ENCODE measurements at places on chromosomes 2 and 18.
A peak's percentile ranks its signal among the peaks of the same experiment; 100 is the strongest.

- no peak for DNase-seq
Measured at GRCh38 chr18:21277578-21277977, 35.5 kb downstream of the GREB1L start.

DNA sequence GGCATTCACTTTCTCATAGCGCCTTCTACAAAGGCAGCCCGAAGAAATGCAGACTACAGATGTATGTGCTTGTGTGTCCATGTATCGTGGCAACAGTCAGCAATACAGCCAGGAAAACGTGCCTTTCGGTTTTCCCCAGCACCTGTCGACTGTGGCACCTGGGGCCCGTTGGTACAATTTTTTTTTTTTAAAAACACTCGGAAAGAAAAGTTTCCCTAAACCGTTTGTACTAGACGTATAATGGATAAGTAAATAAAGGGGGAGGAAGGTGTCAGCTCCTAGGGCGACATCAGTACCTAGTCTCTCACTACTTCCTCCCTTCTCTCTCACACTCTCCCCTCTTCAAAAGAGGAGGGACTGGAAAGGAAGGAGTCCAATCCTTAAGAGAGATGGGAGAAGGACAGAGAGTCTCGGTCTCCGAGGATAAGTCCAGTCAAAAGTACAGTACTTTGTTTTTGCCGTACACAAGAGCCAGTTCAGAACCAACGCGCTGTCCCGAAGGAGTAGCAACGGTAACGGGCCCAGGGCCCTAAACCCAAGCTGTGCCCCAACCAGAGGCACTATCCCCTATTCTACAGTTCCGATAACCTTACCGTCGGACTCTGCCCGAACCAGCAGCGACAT lies 759 bp downstream of the PPP4R3B start:
- peak; percentile 51 for DNase-seq

DNA sequence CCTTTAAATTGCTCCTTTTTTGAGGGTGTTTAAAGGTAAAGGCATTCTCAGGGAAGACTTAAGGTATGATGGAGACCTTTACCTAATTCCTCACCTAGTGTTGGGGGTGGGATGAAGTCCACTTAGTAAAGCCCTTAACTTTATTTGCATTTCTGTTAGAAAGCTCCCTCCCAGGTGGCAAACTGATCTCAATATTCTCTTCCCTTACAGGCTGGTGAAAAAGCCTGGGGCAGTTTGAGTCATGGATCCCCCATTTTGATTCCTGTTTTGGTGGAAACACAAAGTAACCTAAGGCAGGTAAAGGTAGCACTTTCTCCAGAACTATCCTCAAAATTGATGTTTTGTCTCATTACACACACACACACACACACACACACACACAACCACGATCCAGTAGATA lies 33.8 kb upstream of the HNRNPA3 start:
- DNase-seq = no peak

DNA sequence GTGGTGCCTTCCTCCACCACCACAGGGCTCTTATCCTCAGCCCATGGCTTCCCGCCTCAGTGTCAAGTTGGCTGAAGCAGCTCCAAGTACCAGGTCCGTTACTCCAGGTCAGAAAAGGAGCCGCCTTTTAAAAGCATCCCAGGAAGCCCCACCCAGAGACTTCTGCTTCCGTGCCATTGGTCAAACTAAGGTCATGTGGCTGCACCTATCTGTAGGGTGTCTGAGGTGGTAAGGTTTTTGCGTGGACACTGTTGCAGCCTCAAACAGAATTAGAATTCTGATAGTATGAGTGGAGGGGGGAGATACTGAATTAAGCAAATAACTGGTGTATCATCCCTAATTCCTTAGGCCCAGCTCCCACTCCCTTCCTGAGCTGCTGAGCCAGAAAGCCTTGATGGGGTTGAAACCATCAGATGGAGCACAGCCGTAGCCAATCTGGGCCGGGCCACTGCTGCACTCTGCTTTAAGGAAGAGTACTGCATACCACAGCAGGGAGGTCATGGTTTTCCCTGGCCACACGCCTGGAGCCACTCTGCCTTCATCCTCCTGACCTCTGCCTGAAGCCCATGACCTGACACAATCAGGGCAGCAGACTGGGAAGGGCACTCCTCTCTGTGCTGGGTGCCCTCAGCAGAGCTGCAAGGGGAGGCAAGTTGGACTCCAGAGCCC lies 8.4 kb downstream of the TMEM247 start:
- no peak for DNase-seq

DNA sequence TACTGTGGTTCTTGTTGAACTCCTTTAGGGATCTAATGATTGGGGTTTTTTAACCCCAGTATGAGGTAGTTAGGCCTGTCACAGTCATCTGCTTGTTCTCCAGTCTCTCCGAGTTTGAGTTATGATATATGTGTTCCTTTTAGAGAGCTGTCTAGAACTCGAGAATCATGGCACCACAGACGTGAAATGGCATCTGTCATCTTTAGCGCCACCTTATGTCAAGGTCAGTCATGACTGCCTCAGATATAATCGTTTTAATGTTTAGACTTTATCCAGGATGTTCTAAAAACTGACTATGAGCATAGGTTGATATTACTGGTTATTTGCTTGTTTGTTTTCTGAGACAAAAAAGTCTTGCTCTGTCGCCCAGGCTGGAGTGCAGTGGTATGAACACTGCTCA lies 112.2 kb downstream of the CEP192 start:
- no peak for DNase-seq

DNA sequence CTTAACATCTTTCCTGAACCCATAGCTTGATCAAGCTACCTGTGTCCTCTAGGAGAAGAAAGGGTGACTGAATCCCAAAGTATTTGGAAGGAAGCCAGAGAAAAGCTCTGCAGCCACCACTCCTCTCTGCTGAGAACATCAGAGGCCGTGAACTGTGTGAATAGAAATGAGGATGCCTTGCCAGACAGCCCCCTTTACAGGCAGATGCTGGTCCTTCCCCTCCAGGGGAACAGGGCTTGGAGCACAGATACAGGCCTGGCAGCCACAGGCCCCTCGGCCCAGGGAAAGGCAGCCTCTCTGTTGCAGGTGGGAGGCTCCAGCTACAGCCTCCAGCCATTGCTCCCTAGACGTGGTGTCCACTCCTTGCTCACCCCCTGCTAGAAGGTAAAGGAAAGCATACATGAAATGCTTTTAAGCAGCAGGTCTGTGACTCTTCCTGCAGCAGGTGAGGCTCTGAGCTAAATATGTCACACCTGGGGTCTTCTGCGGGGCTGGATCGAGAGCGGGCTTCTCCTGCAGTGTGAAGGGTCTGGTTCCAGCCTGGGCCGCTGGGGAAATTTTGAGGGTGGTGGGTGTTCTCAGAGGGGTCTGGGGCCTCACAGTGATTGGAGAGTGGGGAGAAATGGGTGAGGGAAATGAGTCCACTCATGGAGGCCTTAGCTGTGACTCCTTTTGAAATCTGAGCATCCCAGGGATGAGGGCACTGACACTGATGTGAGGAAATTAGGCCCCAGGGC lies 234.0 kb downstream of the KLHL29 start:
- DNase-seq = no peak

DNA sequence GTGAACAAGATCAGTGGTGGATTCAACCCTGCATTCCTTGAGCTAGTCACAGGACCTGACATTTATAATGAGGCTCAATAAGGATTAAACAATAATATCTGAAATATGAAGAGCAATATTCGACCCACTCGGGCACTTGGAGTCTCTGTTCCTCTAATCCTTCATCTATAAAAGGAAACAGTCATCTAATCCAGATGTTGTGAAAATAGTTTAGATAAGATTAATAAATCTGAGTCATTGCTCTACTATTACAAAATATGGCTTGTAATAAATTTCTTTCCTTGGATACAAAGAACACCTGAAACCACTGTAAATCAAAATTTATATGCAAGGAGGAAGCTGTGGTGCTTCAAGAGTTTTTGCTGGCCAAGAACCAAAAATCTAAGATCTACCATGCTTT lies 846.9 kb upstream of the ACVR2A start:
- DNase-seq = no peak

DNA sequence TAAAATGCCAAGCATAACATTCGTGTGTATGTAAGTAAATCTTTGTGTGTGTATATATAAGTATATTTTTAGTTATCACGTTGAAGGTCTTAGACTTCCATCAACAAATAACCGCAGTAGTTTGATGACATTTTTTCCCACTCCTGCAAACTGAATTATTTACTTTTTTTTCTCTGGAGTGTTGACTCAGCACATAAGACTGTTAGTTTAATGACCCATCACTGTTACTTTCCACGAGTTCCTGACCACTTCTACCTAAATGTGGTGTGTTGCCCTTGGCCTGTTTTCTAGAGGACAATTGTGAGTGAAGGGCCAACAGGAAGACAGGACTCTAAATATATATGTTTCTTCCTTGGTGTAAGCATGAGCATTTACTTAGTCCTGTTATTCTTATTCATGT lies 71.3 kb upstream of the TXNDC2 start:
- no peak for DNase-seq

- DNase-seq = peak; percentile 9
Measured at GRCh38 chr2:45919160-45919650, 267.7 kb downstream of the PRKCE start.

DNA sequence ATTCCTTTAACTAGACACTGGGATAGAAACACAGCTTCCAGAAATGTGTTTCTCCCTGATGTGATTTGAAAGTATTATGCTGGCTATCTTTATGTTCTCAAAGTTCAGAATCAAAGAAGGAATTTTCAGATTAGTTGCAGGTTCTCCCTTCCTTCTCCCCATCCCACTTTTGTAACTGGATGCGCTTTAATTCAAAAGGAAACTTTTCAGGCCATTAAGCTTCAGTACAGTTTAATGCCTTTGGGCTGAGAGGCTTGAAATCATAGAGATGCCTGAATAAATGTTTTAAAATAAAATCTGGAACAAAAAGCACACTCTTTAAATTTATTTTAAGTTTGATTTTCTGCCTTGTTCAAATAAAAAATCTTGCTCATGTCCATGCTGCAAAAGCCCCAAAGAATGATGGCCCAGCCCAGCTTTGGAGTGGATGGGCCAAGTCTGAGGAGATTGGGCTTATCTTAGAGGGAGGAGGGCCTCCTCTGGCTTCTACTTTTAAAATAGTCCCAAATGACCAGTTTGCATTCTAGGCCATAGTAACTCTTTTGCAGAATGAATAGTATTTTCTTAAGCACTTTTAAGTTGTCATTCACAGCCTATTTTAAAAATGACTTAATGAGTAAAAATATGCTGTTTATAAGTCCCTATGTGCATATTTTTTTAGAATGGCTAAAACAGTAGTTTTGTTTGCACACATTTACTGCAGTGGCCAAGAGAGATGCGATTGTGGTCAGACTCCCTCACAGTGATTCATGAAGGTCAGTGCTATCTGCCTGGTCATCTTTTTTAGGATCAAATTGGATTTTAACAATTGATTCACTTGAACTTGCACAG lies 129.2 kb downstream of the MTX2 start:
- no peak for DNase-seq

DNA sequence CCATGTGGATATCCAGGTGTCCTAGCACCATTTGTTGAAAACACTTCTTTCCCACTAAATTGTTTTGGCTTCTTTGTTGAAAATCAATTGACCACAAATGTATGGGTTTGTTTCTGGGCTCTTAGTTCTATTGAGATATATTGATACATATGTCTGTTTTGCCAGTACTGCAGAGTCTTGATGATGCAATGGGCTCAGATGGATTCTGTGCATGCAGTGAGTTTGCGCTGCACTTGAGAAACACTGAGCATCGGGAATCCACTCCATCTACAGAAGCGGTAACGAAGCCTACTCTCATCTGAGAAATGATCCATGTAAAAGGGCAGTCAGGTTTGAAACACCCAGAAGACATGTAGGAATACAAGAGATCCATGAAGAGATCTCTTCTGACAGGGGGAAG lies 21.9 kb upstream of the DNAJC10 start:
- DNase-seq = no peak

DNA sequence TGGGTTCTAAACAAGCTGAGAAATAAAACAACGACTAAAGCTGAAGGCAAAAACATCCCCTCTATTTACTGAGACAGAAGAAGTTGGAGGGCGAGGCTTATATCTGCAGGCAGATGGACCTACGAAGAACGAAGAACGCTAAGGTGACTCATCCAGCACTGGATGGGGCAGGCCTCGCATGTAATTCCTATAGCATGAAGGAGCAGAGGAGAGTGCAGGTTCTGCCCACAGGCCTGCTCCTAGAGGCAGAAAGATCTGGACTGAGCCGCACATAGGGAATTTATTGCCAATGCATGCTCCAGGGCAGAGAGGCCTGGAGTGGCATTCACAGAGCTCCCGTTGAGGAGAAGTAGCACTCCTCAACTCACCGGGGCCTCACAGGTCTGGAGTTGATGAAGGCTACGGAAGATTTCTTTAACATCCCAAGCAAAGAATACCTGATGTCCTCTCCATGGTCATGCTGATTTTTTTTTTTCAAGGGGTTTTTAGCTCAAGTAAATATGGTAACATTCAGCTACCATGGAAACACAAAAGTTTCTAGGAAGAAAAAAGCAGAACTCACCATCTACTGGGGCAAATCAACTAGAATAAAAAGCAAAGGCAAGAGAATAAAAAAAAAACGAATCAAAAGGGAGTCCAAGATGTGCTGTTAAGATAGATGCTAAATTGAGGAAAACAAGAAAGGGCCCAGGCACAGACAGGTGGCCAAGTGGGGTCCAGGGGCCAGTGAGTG lies 10.4 kb upstream of the METTL21A start:
- DNase-seq = no peak

DNA sequence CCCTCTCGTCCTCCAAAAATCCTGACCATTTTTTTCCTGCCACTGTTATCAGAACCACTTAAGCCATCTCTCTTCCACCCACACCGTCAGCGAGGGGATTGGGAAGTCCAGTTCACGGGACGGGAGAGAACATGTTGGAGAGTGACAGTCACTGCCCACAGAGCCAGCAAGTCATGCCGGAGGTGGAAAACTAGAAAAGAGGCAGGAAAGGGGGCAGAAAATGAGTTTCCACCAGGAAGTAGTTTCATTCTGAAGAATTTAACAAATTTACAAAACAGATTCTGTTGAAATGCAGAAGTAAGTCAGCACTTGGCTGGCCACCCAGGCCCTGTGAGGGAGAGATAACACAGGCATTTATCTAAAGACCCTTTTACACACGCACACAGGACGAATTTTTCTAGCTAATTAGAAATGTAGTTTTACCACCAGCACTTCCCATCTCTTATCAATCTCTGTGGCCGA lies 431.3 kb downstream of the TSN start:
- peak; percentile 8 for DNase-seq

GRCh38 chr2:229611360-229611759 lies 103.0 kb downstream of the DNER start:
- DNase-seq = no peak

DNA sequence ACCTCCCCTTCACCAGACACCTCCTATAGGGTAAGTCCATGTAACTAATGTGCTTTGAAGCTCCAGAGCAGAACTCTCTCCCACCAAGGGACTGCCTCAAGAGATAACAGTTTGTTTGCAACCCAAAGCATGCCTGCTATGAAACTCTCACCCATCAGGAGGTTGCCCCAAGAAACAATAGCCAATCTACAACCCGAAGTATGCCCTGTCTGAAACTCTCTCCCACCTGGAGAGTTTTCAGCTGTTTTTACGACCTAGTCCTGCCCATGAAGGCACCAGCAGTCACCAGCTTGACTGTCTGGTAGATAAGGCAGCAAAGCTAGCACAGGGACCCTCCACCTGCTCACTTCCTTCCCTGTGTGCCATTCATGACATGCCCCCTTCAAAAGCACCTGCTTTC lies 533.9 kb upstream of the CRIM1 start:
- no peak for DNase-seq
